ENCODE measurements at places on chromosomes 2 and 18.

DNA sequence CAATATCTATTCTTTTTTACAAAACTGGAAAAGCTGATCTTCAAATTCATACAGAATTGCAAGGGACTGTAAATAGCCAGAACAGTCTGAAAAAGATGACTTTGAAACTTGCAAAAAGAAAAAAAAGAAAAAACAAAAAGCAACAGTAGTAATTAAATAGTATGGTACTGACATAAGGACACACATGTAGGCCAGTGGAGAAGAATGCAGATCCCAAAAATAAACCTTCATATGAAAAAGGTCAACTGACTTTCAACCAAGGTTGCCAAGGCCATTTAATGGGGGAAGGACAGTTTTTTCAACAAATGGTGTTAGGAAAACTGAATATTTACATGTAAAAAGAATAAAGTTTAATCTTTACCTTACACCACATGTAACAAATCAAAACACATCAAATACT lies 111.8 kb downstream of the USP34 start:
- DNase-seq = no peak

DNA sequence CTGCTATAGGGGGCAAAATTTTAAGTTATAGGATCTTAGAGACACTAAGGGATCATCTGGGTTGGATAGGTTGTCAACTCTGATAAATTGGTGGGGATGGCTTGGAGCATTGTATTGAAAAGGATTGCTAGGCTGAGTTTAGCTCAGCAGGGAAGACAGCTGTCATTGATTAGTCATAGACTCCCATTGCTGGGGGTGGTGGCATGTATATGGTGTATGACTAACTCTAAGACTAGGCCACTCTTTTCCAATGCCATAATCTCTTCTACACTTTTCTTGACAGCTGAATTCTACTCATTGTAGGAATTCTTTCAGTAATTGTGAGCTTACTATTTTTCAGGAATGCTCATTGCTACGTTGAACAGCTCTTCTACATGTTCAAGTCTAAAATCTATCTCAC lies 81.3 kb upstream of the PELI1 start:
- no peak for DNase-seq

GRCh38 chr2:79982445-79982844 lies 322.1 kb downstream of the LRRTM1 start:
- DNase-seq = no peak

GRCh38 chr18:49028091-49028490 lies 77.3 kb upstream of the SMAD7 start:
- no peak for DNase-seq

- no peak for DNase-seq
Measured at GRCh38 chr2:176317623-176318065, 48.4 kb downstream of the MTX2 start.

DNA sequence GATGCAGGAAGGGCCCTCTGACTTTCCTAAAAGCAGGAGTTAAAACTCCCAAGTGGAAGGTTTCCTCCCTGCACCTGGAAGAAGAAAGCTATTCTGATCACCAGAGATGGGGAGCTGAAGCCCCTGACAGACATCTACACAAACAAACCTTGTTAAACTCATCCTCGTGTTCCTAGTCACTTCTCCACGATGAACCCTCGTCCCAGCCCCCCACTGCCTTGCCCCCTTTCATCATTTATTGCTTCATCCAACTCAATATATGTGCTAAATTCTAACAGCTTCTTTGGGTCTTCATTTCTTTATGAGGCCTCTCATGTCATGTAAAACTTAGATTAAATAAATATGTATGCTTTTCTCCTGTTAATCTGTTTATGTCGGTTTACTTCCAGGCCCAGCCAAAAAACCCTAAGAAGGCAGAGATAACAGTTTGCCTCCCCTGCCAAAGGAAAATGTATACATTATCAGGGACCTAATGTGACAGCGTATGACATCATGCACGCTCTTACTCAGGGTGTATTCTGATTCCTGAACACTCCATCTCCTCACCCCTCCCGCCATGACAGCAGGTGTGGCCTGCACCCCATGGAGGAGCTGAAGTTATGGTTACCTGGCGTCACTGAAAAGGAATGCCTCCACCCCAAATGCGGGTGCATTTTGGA lies 287.2 kb downstream of the STK39 start:
- DNase-seq = no peak

- DNase-seq = no peak
Measured at GRCh38 chr2:68789603-68790002, 55.0 kb downstream of the ARHGAP25 start.

- DNase-seq = no peak
Measured at GRCh38 chr18:51135795-51136194, 61.7 kb downstream of the MEX3C start.

DNA sequence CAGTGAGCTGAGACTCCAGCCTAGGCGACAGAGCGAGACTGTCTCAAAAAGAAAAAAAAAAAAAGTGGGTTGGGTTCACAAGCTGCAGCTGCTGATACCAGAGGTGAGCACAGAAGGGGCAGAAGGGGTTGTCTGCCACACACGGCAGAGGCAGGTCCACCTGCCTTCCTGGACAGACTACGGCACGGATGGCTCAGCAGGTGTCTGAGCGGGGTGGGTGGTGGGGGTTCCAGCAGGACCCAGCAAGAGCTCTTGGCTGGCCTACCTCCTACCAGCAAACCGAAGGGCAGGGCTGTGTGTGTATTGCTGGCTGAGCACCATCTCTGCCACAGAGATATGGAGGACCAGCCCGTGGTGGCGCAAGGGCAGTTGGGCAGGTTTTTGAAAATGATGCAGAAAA lies 130.4 kb upstream of the ASB18 start:
- DNase-seq = no peak

GRCh38 chr18:12861637-12862036 lies 22.4 kb downstream of the PTPN2 start:
- DNase-seq = no peak

DNA sequence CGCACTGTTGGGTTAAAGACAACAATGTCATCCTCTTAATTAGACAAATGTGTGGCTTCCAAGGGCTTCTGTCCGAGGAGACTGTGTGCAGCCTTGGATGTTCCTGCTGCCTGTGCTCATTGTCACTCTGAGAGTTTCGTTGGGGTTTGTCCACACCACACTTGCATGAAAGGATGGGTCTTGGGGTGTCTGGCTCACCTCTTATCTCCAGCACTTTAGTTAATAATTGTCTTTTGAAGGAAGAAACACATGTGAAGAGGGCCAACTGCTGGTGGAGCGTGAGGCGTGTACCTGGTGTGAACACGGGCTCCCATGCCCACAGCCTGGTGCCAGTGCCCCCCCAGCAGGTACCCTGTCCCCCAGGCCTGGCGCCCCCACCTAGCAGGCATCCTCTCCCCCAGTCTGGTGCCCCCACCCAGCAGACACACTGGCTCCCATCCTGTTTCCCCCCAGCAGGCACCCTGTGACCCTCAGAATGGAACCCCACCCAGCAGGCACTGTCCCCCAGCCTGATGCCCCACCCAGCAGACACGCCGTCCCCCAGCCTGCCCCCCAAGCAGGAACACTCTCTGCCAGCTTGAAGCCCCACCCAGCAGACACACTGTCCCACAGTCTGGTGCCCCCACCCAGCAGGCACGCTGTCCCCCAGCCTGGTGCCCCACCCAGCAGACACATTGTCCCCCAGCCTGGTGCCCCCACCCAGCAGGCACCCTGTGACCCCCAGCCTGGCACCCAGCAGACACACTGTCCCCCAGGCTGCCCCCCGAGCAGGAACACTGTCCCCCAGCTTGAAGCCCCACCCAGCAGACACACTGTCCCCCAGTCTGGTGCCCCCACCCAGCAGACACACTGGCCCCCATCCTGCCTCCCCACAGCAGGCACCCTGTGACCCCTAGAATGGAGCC lies 96.3 kb upstream of the TMEM18 start:
- DNase-seq = no peak

DNA sequence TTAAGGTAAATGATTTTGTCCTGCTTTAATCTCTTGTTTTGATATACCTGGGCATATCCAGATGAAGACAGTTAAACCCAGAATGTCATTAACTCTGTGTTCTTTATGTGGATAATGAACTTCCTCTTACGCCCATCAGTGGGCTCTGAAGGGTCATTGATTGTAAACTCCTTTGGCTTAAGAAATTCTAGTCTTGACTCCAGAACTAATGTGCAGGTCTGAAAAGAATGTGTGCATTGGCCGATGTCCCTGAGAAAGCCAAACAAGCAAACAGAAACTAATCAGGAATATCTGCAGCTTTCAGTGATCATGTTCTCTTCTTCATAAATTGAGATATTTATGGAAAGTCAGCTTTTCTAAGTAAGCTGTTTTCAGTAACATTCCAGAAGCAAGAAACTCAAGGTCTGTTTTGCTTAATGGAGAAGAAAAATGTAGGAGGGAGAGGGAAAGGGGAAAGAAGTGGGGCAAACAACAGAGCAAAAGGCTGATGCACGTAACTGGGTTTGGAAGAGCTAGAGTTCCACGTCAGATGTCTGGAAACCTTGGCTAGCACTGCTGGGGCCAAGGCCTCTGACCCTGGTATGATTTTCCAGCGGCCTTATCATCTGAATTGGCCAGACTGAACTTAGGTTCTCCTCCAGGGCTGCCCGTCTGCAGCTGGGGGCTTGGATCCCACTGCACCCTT lies 61.3 kb upstream of the FHL2 start:
- DNase-seq = no peak

GRCh38 chr2:1219901-1220573 lies 193.2 kb upstream of the TPO start:
- no peak for DNase-seq

DNA sequence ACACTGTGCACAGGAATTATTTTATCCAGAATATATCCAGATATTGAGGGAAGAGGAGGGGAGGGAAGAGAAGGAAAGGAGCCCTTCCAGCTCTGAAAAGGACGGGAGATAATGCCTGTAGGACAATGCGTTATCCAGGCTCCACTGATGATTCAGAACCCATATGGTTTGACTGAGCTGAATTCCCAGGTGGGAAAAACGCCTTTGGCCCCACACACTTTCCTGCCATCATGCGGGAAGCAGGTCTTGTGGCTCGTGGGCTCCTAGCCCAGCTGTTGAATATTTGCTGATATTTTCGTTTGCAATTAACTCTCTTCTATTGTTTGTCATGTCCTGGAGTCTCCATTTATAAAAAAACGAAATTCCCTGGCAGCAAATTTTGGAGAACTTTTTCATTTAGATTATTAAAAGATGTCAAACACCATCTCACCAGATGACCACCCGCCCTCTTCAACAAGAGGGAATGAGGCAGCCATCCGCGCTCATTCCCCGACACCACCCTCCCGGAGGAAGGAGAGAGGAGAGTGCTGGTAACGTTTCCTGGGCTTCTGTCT lies 8.9 kb downstream of the COL6A3 start:
- no peak for DNase-seq

GRCh38 chr2:120169020-120169419 lies 54.2 kb downstream of the TMEM185B start:
- no peak for DNase-seq

DNA sequence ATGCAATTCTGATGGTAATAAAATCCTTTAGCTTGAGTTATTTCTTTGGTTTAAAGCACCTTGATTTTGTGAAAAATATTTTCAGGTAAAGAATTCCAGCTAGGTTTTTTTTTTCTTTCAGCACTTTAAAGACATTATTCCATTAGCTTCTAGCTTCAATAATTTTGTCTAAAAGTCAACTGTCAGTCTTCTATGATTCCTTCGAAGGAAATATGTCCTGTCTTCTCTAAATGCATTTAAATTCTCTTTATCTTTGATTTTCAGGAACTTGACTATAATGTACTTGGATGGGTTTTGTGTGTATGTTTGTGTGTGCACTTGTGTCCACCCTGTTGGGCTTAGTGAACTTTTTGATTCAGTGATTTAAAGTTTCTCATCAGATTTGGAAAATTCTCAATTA lies 4.7 kb downstream of the LONRF2 start:
- no peak for DNase-seq

- no peak for DNase-seq
Measured at GRCh38 chr2:1324884-1325283, 88.4 kb upstream of the TPO start.

DNA sequence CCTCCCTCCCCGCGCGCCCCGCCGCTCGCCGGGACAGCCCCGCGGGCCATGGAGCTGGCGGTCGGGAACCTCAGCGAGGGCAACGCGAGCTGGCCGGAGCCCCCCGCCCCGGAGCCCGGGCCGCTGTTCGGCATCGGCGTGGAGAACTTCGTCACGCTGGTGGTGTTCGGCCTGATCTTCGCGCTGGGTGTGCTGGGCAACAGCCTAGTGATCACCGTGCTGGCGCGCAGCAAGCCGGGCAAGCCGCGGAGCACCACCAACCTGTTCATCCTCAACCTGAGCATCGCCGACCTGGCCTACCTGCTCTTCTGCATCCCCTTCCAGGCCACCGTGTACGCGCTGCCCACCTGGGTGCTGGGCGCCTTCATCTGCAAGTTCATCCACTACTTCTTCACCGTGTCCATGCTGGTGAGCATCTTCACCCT lies 865 bp downstream of the GALR1 start:
- DNase-seq = no peak

DNA sequence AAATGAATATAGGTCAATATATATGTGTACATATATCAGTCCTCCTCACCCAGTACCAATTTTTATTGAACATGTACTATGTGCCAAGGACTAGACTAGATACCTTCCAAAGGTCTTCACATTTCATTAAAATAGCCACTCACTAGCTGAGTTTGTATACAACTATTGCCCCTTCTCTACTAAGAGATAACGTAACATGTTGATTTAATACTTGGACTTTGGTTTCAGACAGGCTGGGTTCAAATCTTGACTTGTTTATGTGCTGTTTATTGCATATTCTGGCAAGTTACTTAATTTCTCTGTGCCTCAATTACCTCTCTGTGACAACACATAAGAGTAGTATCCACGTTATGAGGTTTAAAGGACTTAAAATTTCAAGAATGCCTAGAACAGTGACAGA lies 184.5 kb downstream of the MTX2 start:
- DNase-seq = no peak

- DNase-seq = no peak
Measured at GRCh38 chr18:26624443-26624842, 76.1 kb upstream of the KCTD1 start.

GRCh38 chr2:223460774-223461211 lies 141.4 kb downstream of the SCG2 start:
- DNase-seq = peak; percentile 60

GRCh38 chr2:48589170-48589767 lies 28.4 kb upstream of the GTF2A1L start:
- DNase-seq = peak; percentile 59

DNA sequence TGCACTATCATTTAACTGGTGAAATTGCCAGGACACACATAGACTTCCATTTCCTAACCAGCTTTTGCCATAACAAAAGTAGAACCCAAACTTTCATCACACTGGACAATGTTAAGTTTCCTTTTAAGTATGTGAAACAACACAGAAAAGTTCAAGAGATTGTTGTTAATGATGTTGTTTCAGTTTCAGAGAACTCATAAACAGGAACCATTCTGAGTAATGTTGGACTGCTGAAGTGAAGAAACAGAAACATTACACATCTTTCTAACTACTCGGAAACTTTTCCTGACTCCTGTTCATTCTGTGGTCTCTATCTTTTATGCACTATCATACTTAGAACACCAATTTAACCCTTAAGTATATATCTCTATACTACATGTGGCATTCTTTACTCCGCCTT lies 179.2 kb downstream of the RIT2 start:
- DNase-seq = no peak

DNA sequence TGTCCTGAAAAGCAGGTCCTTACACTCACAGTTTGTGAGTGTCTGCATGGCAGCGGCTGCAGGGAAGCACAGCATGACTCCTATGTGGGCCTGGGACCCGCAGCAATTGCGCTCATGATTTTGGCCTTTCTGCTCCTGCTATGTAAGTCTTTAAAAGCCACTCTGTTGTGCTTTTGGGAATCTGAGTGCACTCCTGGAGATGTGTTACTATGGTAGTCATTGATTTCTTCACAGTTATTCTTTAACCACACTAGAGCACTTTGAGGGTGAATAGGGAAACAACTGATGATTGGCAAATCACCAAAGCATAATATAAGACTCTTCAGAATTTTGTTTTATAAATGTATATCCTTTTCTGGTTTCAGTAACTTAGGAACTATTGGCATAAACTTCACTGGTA lies 40.9 kb downstream of the DSG2 start:
- no peak for DNase-seq

Measured in A172 (cell line).